ENCODE measurements at places on chromosomes 7 and 10.

DNA sequence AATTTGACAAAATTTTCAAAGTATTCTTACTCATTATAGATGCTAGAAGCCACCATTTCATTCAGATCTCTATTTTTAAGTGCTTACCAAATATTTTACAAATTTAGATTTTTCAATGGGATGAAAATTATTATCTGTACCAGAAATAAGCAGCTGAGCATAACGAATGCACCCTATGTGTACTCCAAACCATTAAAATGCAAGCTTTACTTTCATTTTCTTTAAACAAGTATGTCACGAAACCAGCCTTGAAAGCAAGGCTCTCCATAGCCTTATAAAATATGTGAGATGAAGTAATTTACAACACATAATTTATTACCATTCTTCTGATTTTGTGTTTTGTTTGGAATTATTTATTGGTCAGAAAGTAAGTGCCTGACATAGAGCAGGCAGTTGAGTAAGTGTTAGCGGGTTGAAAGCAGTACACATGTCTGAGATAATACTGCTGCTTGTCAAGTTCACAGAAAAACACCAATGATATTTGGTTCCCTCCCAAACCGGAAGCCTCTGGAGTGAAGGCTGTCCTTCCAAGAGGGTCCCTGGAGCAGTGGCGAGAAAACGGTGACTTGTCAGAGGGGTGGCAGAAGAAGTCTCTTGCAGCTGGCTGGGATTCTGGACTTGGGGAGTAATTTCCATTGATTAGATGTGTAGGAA is 322.7 kb upstream of the PFKP start:
- DNase-seq, result no peak

DNA sequence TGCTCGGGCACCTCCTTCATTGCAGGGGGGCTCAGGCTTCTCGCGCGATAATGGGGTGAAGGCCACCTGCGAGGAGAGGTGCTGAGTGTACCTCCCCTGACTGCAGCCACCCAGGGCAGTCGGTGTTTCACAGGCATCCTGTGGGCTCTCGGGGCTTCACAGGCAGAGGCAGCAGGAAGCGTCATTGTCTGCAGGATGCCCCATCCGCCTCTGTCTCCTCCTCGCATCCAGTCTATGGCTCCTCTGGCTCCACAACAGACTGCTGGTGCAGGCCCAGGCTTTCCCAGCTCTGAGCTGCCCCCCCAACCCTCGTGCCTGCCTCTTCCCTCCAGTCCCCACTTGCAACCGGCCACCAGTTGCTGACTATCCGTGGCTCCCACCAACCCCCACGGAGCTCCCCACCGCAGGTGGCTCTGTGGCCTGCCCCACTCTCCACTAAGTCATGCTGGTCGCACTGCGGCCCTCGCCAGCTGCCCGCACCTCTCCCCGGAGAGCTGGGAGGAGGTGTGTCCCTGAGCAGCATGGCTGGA is 36.5 kb downstream of the CAMK2B start:
- no peak for DNase-seq

DNA sequence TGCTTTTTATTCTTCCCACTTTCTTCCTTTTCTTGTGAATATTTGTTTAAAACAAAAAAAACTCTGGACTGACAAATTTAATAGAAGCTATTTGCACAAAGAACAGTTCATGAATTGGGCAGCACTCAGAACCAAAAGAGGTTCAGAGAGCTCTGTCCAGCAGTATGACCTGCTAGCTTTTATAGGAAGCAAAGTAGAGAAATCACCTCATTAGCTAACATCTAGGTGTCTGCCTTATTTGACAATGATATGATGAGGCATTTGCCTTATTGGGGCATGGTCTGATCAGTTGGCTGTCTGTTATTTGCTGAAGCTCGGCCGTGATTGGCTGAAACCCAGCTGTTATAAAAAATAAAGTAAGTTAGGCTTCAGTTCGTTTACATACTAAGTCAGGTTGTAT is 819 bp upstream of the TRIM4 start:
- no peak for DNase-seq

GRCh38 chr7:130387306-130387627 is 7.0 kb downstream of the CPA1 start:
- DNase-seq, result no peak

- no peak for DNase-seq
Observed at GRCh38 chr10:87767253-87767652, 50.8 kb downstream of the ATAD1 start.

- DNase-seq, result no peak
Observed at GRCh38 chr7:101681170-101682007, 52.3 kb upstream of the MYL10 start.

GRCh38 chr10:2839081-2839725 is 228.1 kb upstream of the PFKP start:
- DNase-seq, result peak; percentile 1

- DNase-seq, result peak; percentile 17
Observed at GRCh38 chr10:7525314-7526016, 114.6 kb upstream of the SFMBT2 start.

DNA sequence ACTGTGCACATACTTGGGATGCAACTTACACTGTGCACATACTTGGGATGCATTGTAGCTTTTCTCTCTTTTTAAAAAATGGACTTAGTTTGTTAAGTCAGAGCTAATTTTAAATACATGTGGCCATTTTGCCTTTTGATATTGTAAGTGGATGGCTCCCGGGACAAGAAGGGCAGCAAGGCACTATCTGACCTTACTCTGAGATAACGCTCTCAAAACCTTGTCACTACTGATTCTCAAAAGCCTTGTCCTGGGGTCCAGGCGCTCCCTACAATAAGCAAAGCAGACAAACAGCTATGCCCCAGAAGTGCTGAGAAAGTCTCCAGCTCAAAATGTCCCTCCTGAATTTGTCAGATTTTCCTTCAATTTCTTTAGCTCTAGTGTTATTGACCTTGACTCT is 66.9 kb upstream of the CACNB2 start:
- no peak for DNase-seq

DNA sequence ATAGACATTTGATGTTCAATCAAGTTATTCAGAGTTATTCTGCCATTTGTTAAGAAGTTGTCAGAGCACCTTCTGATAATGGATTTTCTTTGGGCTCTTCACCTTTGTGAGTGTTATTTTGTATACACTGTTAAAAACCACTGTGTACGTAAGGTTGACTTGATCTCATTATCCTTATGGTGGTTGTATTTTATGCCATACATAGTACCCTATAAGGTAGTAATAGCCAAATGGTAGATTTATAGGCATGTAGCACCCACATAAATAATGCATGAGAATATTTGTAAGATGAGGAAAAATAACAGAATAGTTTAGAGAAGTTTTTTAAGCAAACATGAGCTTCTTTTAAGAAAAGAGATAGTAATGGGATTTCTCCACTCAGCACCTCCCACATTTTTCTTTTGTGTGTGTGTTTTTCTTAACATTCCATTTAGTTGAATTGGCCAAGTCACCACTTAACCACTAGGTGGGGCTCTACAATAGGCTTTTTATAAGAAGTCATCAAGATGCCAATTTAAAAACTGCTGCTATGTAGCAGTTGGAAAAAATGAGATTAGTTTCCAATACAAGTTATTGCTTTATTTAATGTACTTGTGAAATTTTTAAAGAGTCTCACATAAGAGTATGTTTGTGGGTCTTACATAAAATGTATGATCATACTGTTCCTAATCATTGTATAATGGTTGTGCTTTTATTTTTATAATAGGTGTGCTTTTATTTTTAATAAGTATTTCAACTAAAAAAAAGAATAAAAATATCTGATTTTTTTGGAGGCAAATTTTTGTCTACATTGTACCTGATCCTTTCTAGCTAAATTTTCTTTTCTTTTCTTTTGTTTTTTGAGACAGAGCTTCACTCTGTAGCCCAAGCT is 41.1 kb upstream of the STMP1 start:
- DNase-seq, result no peak

GRCh38 chr10:3769556-3769955 is 15.5 kb downstream of the KLF6 start:
- DNase-seq, result no peak

DNA sequence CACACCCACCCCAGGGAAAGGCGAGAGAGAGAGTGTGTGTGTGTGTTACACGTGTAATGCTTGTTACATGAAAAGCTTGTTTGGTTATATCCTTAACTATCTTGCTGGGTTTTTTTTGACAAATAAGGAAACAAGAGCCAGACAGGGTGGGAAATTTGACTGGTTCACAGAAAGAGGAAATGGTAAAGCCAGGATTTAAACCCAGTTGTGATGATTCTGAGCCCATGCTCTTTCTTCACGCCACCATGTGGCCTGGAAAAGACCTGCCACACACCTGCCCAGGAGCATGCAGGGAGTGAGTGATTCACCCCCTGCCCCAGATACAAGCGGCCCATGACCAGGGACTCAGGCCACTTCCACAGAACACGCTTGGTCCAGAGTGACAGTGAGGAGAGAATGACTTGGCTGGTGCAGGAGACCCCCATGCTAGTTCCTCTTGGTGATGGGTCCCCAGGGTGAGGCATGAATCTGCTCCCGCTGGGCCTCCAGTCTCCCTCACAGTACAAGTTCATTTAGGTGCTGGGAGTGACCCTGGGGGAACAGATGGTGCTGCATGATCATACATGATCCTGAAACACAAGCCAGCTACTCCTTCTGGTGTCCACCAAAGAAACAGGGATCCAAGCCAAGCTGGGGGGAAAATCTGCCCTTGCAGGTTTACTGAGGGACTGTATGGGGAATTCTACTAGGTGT is 21.0 kb upstream of the EIF5AL1 start:
- no peak for DNase-seq

GRCh38 chr7:74690474-74690873 is 33.0 kb downstream of the GTF2I start:
- DNase-seq, result no peak

- DNase-seq, result no peak
Observed at GRCh38 chr7:37491919-37492694, 43.4 kb upstream of the ELMO1 start.

DNA sequence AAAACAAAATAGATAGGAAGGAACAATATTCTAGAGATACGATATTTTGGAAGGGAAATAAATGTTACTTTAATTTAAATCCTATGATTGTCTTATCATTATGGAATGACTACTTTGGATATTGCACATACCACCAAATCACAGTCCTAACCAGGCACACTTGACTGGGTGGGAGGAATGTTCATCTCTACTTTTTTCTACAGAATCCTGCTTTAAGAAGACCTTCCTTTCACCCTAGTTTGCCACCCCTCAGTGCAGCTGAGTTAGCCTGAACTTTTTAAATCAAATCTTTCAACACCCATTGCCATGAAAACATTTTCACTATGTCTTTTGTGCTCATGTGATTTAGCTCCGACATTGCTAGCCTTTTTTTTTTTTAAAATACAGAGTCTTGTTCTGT is 38.1 kb downstream of the RELN start:
- DNase-seq, result no peak

GRCh38 chr10:129771576-129771975 is 192.5 kb downstream of the EBF3 start:
- DNase-seq, result no peak

- no peak for DNase-seq
Observed at GRCh38 chr10:84059526-84059925, 79.8 kb upstream of the GHITM start.

- DNase-seq, result no peak
Observed at GRCh38 chr7:37452346-37452745, 3.7 kb upstream of the ELMO1 start.

DNA sequence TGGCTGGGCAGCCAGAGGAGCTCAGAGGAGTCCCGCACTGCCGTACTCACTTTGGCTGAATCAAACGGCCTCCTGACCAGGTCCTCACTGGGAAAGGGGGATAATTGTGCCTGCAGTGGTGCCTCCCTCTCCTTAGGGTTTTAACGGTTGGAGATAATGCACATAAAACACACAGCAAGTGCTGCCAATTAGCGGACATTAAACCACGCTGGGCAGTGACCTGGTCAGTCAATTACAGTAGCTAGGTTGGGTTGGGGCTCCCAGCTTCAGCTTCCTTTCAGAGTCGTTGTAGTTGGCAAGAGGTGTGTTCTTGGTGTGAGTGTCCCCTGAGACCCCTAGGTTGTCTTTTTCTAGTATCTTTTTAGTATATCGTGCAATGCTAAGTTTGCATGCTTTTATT is 146.6 kb downstream of the C10orf105 start:
- no peak for DNase-seq

DNA sequence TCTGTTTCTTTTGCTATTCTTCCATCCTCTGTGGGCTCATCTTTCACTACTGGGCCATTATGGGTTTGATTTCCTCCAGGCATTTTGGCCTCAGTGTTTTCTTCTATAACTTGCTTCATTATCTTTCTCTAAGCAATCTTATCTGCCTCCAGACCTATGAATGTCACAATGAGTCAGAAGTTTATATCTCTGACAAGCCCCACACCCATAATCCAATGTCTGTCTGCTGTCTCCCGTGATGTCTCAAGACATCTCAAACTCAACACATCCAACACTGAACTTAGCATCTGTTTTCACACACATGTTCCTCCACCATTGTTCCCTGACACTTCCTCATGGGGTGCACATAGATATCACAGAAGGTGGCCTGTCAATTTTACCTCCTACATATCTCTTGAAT is 46.7 kb upstream of the RHOBTB1 start:
- no peak for DNase-seq

DNA sequence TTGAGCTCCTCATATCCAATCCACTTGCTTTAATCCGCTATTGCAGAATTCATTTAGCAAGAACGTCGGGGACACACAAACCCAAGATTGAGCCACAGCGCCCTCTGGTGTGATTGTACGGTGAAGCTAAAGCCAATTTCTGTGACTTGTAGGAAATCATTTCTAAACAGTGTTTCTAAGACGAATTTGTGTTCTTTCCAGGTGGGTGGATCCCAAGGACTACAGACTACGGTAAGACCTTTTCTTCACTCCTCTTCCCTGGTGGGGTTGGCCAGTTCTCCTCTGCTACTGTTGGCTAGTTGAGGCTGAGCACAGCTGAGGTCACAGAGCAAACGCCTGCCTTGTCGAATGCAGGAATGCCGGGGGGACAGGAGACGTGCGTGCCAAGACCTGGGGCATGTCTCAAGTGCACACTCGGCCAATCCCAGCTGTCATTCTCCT is 5.2 kb downstream of the DMBT1 start:
- DNase-seq, result peak; percentile 60

GRCh38 chr10:97760461-97761257 is 11.1 kb downstream of the SFRP5 start:
- DNase-seq, result no peak

- DNase-seq, result no peak
Observed at GRCh38 chr7:46210467-46210866, 289.4 kb upstream of the IGFBP3 start.

DNA sequence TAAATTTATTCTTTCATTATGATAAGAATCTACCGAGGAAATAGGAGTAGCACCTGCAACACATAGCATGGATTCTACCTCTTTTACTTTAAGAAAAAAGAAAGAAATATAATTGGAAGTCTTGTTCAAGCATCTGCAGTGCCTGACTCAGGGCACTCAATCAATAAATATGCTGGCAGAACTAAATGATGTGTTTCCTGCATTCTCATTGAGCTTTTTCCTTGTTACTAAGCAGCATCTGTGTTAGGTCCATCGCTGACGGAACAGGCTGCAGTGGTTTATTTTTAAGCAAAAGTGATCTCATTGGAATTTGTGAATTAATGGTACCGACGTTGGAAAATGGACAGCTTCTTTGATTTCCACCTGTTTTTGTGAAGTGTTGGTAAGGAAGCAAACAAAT is 417.5 kb downstream of the DPP6 start:
- DNase-seq, result no peak

- DNase-seq, result no peak
Observed at GRCh38 chr7:12738665-12739064, 51.2 kb downstream of the ARL4A start.

All from stimulated activated naive CD4-positive, alpha-beta T cell treated with Interleukin-2 at 50 U/mL for 16 hours (primary cell).